Dermis blood vessel endothelial cell (primary cell): ENCODE measurements at places on chromosomes 3 and 15. TPM values are rescaled to one million over a fixed set of nuclear protein-coding genes. Genes with fewer than 3 reads are reported as not detected.
A peak's percentile ranks its signal among the peaks of the same experiment; 100 is the strongest.

GRCh38 chr3:127671523-127672428 lies 976 bp upstream of the ABTB1 start:
- DNase-seq = no peak

The THBS1 gene
- 7,970 and 9,720 TPM in 2 replicates for total RNA-seq

- peak; percentile 65 for DNase-seq
Observed at GRCh38 chr15:77507143-77507897, 86.6 kb downstream of the HMG20A start.

- DNase-seq = no peak
Observed at GRCh38 chr3:157626817-157627216, 123.6 kb upstream of the VEPH1 start.

DNA sequence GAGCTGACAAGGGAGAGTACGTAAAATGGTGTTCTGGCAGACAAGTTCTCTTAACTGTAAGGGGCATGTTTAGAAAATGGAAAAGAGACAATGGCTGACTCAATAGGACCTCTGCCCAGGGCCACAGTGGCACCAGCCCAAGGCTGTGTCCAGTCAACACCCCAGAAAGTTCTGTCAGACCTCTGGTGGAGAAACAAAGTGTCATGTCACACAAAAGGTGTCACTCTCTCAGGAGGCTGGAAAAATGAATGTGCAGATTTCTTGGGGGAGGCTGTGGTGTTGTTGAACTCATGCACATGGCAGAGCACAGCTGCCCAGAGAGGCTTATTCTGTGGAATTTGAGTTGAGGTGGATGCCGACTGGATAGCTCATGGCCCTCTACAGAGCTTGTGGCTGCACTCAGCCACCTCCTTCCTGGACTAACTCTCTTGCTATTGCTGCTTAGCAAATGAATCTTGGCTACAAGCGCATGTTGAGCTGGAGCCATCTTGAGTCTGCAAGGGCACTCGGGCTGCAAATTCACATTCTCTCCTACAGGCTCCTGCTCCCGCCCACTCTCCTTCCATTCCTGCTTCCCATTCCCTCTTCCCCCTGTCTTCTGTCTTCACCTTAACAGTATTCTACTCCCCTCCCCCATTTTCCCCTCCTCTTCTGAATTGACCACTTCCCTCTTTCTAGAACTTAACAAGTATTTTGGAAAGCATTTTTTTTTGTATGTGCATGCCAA lies 55.8 kb upstream of the SLC7A14 start:
- DNase-seq = no peak

The ILDR1 gene
- not detected in 2 replicates for total RNA-seq

DNA sequence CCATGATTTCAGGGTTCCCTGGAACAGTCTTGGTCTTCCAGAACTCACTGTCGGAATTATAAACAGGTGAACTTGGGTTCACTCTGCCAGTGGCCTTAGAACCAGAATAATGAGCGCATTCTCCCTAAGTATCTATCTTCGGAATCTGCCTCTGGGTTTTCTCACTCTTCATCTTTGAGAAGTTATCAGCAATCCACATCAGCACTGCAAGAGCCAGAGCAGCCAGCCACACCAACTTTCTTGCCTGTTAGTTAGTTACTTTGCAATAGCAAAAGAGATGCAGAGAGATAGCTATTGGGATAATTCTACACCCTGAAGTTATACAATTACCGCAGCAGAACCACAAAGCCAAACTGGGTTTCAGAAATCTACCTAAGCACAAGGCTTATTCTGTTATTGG lies 25.8 kb downstream of the GLB1 start:
- no peak for DNase-seq

DNA sequence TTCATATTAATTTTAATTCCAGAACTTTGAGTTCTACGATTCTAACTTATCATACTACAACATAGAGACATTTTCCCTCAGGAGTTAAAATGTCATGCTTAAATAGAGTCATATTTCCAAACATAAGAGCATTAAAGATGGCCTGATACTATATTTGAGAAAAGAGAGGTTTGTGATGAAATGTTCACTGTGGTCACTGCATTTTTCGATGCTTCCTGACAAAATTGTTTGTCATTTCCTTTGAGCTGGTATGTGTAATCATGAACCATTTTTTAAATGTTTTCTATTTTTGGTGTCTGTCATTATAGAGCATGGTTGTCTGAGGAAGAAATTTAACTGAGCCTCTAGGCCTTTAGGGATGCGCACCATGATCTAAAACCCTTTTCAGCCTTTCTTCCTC lies 721.4 kb upstream of the NR2F2 start:
- peak; percentile 60 for DNase-seq

- no peak for DNase-seq
Observed at GRCh38 chr15:55008421-55008820, 188.3 kb downstream of the RSL24D1 start.

GRCh38 chr15:85412066-85412465 lies 31.7 kb downstream of the AKAP13 start:
- DNase-seq = no peak

DNA sequence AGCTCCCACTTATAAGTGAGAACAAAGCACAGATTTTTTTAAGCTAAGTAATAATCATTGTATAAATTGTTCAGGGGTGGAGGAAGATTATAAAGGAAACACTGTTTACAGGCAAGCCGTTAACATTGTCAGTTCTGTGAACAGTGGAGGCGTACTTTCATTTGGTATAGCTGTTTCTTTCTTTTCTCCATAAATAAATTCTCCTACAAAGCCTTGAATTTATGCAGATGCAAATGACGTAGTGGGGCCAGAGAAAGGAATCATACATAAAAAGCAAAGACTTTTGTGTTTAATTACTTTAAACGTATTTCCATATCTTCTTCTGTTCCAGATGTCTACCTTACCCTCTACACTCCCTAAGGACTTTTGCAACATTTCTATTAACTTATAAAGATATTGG lies 914.9 kb downstream of the ZPLD1 start:
- no peak for DNase-seq

DNA sequence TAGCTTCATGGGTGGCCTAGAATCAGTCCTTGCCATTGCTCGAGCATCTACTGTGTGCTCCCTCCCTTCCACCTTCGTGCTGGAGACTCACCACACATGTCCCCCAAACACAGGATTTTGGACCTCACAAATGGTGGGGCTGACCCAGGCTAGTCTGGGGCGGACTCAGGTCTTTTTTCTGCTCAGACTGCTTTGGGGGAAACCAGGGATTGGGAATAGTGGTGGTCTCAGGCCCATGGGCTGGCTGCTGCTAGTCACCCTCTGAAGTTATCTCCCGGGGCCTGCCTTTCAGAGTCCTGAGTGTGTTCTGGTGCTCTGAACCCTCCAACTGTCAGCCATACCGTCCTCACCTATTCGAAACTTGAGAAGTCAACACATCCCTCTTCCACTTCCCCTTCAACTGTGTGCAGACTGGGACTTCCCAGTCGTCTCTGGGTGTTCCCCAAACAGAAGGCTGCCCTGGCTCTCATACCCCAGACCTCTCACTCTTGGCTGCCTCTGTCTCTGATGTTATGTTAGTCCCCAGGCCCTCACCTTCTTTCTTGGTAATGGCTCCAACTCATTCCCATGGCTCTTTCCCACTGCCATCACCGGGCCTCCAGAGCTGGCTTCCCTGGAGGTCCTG lies 46.0 kb downstream of the PPCDC start:
- no peak for DNase-seq

DNA sequence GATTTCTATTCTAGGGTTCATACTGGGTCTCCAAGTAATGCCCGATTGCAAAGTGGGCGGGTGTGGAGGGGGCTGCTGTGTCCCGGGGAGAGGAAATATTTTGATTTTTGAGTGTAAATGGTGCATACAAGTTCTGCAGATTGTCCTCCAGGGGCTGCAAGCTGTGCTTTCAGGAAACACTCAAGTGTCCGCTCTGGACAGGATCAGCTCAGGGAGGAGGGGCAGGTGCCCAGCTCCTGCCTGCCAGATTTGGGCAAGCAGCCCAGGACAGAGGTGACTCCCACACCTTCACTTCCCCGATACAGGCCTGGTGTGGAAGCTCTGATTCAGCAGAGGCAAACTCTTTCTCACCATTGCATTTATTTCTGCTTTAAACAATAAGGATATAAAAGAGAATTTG lies 142.7 kb downstream of the ALDH1A2 start:
- peak; percentile 84 for DNase-seq

The C2CD4A gene
- 1.5 and 2.7 TPM in 2 replicates for total RNA-seq

The ALG3 gene
- 36.8 and 40.6 TPM in 2 replicates for total RNA-seq

DNA sequence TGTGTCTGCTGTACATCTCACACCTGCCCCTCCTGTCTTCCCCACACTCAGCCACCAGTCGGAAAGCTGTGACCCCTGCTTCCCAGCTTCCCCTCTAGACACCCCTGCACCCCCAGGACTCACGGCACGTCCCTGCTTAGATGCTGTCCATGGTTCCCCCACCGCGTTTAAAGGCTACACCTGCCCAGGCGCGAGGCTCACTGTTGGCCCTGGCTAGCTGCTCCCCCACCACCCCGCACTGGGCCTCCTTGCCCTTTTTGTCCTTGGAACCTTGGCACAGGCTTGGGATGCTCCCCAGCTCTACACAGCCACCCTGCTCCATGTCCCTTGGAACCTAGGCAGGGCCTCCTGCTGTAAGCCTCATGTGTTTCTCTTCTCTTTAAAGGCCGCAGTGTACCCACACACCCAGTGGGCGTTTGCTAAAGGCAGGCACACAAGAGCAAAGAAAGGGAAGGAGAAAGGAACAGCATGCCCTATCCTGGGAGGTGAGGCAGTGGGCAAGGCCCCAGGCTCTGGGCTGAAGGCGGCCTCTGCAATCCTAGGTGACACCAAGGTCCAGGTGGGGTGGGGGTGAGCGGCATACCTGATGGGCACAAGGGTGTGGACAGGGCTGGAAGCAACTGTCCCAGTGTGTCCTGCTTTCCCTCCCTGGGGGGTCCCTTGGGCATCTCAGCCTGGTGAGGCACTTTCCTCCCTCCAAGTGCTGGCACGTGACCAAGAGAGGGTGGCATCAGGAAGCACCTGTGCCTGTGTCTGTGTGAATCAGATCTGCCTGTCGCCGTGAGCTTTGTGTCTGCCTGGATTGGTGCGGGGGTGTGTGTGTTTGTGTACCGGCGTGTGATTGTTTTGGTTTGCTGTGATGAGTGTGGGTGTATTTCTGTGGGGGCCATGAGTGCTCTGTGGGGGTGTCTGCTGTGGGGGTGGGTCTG lies 54.4 kb downstream of the TPRA1 start:
- peak; percentile 54 for DNase-seq

The BBS4 gene
- total RNA-seq = 9.2 and 10.2 TPM in 2 replicates

DNA sequence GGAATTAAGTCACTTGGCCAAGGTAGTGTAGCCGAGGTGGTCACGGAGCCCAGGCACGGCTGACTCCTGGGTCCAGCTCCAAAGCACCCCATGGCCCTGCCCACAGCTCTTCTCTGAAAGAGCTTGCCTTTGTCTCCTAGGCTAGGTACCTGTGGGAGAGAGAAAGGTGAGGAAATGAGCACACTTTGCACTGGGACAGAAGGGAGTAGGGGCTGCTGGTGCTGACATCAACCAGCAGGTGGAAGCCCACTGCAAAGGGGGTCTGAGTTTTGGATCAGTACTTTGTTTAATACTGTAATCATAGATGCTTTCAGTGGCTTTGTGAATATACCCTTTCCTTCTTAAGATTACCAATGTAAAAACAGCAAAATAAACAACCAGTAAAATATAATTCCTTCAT lies 128.3 kb upstream of the EIF1B start:
- DNase-seq = no peak

The ADAMTS7 gene
- 12.6 and 19.3 TPM in 2 replicates for total RNA-seq

- DNase-seq = peak; percentile 96
Observed at GRCh38 chr3:149589332-149589731, 68.5 kb downstream of the WWTR1 start.

GRCh38 chr3:71537211-71537611 lies 46.3 kb downstream of the FOXP1 start:
- peak; percentile 95 for DNase-seq

GRCh38 chr15:77421370-77421700 lies 647 bp downstream of the HMG20A start:
- peak; percentile 39 for DNase-seq

- no peak for DNase-seq
Observed at GRCh38 chr3:64870876-64871646, 183.3 kb upstream of the ADAMTS9 start.

The TMEM266 gene
- total RNA-seq = not detected in 2 replicates

DNA sequence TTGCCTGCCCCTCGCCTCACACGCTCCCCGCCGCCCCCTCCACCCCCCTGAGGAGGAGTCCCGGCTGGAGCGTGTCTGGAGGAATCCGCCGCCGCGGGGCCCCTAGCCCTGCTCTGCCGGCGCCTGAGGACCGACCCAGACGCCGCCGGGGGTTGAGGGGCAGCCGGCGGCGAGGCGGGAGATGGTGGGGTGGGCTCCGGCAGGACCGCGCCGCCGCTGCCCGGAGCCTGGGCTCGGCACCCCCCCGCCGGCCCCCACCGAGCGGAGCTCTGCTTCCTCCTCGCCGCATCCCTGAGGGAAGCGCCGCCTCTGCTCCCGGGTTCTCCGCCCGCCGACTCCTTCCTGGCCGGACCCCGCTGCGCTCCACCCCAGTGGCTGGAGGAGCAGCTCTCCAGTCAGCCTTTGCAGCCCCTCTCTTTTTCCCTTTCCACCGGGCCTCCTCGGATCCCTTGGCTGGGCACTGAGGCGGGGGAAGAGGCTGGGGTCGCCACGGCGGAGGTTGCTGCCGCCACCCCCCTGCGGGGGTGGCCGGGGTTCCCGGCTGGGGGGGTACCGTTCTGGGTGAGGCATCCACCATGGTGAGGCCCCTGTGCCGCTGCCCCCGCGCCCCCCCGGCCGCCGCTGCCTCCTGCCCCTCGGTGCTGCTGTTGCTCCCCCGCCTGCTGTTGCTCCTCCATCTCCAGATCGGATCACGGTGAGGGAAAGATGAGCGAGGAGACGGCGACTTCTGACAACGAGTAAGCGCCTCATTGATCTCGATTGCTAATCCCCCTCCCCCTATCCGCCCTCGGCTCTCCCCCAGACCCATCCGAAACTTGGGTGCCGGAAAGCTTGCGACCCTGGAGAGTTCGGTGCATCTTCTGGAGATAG lies at the start of gene SPRED1:
TSS of gene SPRED1 (plus strand) at position 356 of the 870 bp plus-strand sequence. CDS start at position 706, 350 bp downstream.
- peak; percentile 60 for DNase-seq

The NR1I2 gene
- under 0.01 TPM in 1 of 2 replicates, not detected in the other for total RNA-seq

The CCDC39 gene
- under 0.01 and 0.34 TPM in 2 replicates for total RNA-seq

- DNase-seq = peak; percentile 12
Observed at GRCh38 chr3:23365066-23365465, 161.9 kb downstream of the UBE2E2 start.

DNA sequence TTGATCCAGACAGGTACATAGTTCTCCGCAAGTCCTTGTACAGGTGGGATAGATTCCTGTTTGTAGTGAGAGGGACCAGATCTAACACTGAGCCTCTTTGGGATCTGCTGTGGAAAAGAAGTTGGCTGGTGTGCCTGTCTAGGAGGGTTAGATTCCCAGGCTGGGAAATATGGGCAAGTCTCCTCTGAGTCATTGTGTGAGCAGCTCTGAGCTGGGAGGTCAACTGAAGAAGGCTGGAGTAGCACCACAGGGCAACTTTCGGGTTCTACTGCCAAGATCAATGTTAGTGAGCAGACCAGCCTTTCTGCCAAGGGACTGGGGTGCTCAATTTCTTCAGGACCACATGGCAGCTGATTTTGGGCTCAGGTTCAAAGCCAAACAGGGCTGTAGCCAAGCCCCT lies 33.4 kb downstream of the CLDN1 start:
- no peak for DNase-seq

GRCh38 chr3:149895339-149895738 lies 75.4 kb downstream of the PFN2 start:
- DNase-seq = no peak

GRCh38 chr3:136195258-136196063 lies 674 bp downstream of the MSL2 start:
- DNase-seq = peak; percentile 83

GRCh38 chr15:88622605-88622975 lies 1.4 kb downstream of the AEN start:
- DNase-seq = no peak

The TNIK gene
- 8.2 and 30.3 TPM in 2 replicates for total RNA-seq

- DNase-seq = no peak
Observed at GRCh38 chr3:33062866-33063265, 34.1 kb downstream of the GLB1 start.

- no peak for DNase-seq
Observed at GRCh38 chr3:64655160-64655559, 32.6 kb downstream of the ADAMTS9 start.
